ENCODE measurements at places on chromosomes 7 and 10.
A peak's percentile ranks its signal among the peaks of the same experiment; 100 is the strongest.

GRCh38 chr10:97914171-97914836 is 64.7 kb downstream of the GOLGA7B start:
- DNase-seq, result no peak

DNA sequence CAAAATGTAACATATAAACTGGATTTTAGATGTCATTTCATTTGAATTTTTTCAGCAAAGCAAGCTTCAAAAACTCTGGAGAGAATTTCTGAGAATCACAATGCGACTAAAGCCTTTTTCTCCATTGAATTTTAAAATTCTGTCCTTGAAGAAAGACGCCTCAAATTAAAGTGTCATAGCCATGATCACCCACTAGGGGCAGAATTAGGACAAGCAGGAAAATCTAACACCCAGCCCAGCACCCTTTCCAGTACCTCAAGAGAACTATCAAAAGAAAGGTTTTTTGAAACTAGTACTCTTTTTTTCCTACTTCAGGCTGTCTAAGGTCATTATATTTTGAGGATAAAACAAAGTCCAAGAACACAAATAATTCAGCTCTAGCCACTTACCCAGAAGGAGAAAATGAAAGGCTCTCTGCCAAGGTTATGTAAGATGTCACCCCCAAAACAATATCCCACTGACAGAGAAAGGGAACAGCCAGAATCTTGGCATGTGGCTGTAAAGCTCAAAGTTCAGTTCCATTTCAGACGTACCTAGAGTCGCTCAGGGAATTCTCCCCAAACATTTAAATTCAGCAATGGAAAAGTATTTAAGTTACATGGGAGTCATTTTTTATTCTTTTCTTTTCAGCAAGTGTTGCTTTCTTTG is 299.4 kb downstream of the SNX13 start:
- DNase-seq, result peak; percentile 51

GRCh38 chr7:150408393-150409299 is 29.5 kb downstream of the ZNF775 start:
- peak; percentile 34 for DNase-seq

DNA sequence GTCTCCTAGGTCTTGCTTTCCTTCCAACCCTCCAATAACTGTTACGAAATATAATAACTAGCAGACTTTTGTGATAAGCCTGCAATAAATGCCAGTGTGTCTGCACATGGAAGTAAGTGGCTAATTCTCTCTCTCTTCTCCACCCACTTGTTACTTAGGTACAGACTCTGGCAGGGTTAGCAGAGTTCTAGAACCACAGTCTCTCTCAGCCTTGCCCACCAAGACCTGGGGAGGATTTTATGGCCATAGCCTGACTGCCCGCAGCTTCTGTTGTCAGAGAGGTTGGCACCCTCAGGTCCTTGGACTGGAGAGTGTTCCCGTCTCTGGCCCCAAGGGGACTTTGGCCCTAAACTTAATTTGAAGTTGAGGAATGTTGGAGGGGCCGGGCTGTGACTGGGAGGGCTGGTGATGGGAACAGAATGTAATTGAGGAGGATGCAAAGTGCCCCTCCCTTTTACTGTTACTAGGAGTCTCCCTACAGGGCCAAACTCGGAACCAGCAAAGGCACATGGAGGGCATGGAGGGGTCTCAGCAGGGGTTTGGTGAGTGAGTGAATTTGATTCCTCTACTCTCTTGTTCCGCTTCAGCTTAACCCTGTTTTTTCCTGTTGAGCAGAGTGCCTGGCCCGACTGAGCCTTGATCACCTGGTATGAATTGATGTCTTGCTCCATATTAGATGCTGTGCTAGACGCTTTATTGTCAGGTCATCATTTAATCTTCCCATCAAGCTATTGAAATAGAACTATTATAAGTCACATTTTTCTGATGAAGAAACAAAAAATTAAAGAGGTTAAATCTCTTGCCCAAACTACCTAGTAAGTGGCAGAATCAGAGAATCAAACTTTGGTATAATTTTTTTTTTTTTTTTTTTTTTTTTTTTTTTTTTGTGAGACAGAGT is 37.0 kb upstream of the LCOR start:
- DNase-seq, result no peak

GRCh38 chr10:29703271-29703670 is 68.5 kb upstream of the SVIL start:
- DNase-seq, result no peak

GRCh38 chr10:127694580-127695193 is 42.3 kb upstream of the FOXI2 start:
- peak; percentile 67 for DNase-seq

- DNase-seq, result no peak
These were observed 3.2 kb downstream of the HHEX start for GRCh38 chr10:92692697-92693533.

GRCh38 chr10:114471906-114472876 is 67.9 kb upstream of the AFAP1L2 start:
- no peak for DNase-seq

DNA sequence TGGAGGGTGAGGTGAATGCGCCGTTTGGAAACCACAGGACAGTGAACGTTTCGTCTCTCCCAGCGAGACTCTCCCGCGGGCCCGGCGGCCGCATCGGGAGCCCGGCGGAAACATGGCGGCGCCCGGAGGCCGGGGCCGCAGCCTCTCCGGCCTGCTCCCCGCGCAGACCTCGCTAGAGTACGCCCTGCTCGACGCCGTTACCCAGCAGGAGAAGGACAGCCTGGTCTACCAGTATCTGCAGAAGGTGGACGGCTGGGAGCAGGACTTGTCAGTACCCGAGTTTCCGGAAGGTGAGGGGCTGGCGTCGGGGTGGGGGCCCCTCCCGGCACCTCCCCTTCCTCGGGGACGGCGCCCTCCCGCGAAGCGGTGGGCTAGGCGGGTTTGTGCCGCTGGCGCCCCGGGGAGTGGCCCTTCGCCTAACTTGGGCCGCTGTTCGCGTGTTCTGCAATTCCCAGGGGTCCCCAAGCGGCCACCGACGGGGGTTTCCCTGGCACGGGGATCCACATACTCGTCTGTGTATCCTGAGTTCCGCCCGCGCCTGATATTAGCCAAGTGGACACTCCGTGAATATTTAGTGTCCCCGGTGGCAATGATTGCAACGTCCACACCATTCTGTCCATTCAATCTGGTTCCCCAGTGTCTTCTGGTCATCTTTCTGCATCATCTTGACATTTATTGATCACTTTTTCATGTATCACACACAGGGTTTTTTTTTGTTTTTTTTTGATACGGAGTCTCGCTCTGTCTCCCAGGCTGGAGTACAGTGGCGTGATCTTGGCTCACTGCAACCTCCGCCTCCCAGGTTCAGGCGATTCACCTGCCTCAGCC is 514 bp downstream of the NHLRC2 start:
- peak; percentile 80 for DNase-seq

- no peak for DNase-seq
These were observed 14.0 kb upstream of the EIF5AL1 start for GRCh38 chr10:79498291-79498829.

DNA sequence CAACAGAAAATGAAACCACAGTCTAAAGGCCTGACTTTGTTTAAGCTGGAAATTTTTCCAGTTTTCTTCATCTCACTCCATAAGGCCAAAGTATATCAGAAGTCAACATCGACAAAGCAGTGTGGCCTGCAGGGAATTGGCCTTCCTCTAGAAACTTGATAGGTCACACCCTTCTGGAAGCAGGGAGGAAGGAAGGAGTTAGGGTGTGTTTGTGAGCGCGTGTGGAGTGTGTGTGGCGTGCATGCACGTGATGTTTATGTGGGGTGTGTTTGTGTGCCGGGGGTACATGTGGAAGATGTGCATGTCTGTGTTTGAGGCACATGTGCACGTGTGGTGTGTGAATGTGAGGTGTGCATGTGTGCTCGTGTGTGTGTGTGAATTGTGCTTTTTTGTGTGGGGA is 28.6 kb downstream of the ZC3HAV1 start:
- DNase-seq, result no peak

GRCh38 chr7:128793181-128793547 is 1.4 kb downstream of the CCDC136 start:
- DNase-seq, result no peak

DNA sequence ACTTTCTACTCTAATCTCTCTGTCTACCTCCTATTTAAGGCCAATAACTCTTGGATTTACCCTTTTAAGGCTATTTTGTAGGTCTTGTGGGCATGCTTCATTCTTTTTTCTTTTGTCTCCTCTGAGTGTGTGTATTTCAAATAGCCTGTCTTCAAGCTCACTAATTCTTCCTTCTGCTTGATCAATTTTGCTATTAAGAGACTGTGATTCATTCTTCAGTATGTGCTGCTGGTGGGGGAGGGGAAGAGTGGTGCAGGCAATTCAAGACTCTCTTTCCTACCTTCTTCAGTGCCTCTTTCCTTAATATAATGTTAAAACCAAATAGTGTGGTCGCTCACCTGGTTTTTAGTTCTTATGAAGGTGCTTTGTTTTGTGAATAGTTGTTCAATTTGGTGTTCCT is 20.0 kb downstream of the ABCB1 start:
- no peak for DNase-seq

GRCh38 chr10:12707461-12708185 is 293.9 kb downstream of the CCDC3 start:
- peak; percentile 48 for DNase-seq

DNA sequence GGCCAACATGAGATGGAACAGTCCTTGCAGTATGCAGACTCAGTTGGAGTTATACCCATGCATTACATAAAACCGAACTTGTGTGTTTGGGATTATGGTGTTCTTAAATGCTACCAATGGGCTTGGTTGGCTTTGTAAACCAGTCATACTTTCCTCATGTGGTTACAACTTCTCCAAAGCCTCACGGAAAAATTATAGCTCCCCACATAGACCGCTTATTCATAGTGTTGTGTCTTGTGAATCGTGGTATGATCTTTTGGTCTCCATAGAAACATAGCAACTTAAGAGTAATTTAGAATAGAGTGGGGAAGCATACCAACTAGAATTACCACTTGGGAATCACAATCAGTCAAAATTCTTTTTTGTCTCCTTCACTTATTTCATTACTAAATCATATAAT is 112.3 kb upstream of the FZD1 start:
- DNase-seq, result no peak

DNA sequence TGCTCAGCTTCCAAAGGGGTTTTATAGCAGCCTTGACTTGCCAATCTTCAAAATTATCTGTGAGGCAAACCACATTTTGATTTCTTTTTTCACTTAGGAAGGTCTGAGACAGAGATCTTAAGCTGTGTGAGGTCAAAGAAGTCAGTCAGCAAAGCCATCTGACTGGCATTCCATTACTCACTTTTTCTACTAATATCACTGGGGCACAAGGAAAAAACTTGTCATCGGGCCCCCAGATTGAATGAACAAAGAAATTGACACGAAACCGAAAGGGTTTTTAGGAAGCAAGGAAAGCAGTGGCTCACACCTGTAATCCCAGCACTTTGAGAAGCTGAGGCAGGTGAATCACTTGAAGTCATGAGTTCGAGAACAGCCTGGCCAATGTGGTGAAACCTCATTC is 78.5 kb upstream of the FRMD4A start:
- no peak for DNase-seq

GRCh38 chr7:92802406-92802805 is 34.0 kb downstream of the CDK6 start:
- DNase-seq, result no peak

DNA sequence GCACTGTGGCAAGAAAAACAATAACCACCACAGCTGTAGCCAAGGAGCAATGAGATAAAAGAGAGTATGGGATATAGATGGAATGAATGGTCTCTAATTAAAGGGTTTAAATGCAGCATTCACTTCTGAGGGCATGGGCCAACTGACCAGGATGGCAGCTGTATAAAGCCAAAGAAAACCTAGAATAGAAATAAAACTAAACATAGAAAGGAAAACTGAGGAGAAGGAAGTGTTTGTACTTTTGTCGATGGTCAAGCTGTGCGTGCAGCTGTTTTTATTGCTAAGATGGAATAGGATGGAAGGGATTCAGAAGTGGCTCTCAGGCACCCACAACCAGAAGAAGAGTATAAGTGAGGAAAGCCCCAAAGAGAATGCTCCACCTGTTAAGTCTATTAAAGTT is 37.9 kb downstream of the ZC3HC1 start:
- DNase-seq, result no peak

DNA sequence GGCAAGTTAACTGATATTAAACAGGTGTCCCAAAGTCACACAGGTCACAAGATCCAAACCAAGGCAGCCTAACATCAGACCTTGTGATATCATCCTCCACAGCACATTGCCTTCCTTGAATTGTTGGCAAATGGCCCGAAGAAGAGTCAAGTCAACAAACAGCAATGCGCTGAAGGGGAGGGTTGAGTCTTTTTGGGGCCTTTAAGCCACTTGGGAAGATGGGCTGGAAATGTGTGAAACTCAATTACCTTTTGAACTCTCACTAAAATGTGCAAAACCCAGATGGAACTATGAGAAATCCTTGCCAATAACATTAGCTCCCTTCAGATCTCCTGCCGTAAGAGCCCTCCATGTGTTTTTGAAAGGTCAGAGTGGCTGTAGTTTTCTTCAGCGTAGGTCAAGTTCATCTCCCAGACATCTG is 47.9 kb upstream of the STK17A start:
- no peak for DNase-seq

GRCh38 chr10:118811675-118812392 is 57.1 kb upstream of the CACUL1 start:
- DNase-seq, result no peak

GRCh38 chr7:77351539-77352004 is 64.6 kb downstream of the GSAP start:
- peak; percentile 96 for DNase-seq

DNA sequence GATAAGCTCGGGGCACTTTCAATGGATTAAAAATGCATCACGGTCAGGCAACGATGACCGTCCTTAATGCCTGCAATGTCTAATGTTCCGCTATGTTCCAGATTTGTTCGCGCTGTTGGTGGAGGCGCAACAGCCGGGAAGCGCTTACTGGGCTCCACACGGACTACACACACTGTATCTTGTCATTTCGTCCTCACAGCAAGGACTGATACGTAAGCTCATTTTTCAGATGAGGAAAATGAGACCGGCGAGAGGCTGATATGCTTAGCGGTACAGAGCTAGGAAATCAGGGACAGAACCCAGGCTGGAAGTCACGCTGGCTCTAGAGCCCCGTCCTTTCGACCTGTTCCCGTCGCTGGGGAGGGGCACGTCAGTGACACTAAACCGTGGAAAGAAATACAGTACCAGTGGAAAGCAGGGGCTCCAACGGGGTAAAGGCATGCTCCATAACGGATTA is 670 bp downstream of the TPK1 start:
- DNase-seq, result peak; percentile 64

DNA sequence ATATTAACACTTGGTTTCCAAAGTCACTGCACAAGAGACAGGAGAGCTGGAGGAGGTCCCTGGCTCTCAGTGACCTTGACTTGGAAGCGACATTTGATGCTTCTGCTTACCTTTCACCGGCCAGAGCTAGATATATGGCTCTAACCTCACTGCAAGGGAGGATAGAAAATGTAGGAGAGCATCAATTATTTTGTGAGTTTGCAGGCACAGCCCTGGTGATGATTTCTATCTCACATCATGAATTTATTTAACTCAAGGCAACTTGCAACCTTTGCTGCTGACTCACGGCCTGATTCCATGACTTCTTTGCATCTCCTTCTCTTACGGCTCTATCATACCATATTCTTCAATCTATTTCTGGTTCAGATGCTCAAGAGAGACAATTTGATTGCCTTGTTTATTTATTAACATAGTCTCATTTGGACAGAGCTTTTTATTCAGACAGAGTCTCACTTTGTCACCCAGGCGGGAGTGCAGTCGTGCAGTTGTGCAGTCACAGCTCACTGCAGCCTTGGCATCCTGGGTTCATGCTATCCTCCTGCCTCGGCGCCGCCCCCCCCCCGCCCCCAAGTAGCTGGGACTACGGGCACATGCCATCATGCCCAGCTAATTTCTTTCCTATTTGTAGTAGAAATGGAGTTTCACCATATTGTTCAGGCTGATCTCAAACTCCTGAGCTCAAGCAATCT is 196.0 kb downstream of the REEP3 start:
- DNase-seq, result no peak

Data from GM12865 (cell line).